ENCODE measurements at places on chromosomes 3 and 15.

- DNase-seq, result no peak
Measured at GRCh38 chr3:194300382-194300758, 50.8 kb downstream of the CPN2 start.

GRCh38 chr15:32641517-32642059 is at the start of gene SCG5:
Gene SCG5, plus strand, starts transcription at chr15:32641710. Its CDS starts 1,883 bp downstream, at chr15:32643593.
- no peak for DNase-seq

DNA sequence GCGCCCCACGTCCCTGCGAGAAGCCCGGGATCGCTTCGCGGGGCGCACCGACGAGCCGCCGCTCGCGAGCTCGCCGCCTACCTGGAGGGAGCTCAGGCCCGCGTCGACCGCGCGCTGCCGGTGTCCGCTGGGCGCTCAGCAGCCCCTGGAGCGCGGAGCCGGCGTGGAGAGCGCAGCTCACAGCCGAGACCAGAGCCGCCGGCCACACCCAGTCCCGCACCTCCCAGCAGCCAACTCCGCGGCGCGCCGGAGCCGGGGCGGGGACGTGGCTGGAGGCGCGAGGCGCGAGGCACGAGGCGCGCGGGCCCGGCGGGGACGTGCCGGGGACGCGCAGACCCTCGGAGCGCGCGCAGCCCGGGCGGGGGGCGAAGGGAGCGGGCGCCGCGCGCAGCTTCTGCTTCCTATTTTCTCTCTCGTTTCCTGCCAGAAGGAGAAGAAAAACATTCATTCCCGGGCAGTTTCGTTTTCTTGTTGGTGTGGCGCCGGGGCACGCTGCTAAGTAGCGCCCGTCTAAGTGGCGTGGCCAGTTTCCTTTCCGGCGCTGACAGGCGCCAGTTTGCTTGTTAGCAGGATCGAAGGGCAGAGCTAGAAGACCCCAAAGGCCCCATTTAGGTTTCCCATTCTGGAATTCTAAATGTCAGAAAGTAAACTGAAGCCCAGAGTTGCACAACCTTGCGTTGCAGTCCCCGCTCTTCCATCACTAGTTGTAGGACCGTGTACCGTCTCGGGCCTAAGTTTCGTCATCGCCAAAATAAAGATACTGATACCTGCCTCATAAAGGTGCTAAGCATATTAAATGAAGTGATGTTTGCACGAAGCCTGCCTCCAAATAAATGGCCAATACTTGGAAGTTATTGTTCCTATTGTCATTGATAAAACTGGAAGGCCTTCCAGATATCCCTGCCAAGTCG is at the start of gene GNB4:
Gene GNB4, minus strand, starts transcription at position 206 of the 911 bp plus-strand sequence. CDS start 25,270 bp downstream, outside the sequence.
- DNase-seq, result peak; percentile 59

- DNase-seq, result no peak
Measured at GRCh38 chr15:52727815-52728214, 48.6 kb upstream of the ATOSA start.

- no peak for DNase-seq
Measured at GRCh38 chr3:183896610-183897009, 11.9 kb upstream of the PARL start.

DNA sequence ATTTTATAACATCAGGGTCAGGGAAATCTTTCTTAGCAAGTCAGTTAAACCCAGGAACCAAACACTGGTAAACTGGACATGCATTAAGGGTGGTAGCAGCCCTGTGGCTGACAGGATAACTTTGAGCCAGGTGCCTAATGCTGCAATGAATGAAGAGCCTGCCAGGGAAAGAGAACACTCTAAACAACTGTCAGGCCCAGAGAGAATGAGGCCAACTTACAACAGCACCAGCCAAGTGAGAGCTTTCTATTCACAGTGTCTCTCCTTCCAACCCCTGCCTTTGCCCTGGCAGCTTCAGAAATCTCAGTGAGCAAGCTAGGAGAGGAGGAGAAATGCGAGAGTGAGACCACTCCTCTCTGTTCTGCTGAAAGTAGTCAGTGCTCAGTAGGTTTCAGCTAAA is 50.4 kb upstream of the ATP2C1 start:
- no peak for DNase-seq

GRCh38 chr3:130702985-130703384 is 43.6 kb downstream of the PIK3R4 start:
- DNase-seq, result no peak

All from HL-60 (cell line).